ENCODE measurements at places on chromosomes 5 and 9. TPM values are rescaled to one million over a fixed set of nuclear protein-coding genes. Genes with fewer than 3 reads are reported as not detected.

DNA sequence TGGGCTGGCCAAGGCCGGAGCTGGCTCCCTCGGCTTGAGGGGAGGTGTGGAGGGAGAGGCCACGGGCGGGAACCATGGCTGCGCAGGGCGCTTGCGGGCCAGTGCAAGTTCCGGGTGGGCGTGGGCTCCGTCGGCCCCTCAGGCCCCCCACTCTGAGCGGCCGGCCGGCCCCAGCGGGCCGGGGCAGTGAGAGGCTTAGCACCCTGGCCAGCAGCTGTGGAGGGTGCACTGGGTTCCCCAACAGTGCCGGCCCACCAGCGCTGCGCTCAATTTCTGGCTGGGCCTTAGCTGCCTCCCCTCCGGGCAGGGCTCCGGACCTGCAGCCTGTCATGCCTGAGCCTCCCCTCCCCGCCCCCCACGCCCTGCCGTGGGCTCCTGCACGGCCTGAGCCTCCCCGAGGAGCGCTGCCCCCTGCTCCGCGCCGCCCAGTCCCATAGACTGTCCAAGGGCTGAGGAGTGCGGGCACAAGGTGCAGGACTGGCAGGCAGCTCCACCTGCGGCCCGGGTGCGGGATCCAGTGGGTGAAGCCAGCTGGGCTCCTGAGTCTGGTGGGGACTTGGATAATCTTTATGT, 184.2 kb downstream of the ATPSCKMT start:
- no peak for DNase-seq

DNA sequence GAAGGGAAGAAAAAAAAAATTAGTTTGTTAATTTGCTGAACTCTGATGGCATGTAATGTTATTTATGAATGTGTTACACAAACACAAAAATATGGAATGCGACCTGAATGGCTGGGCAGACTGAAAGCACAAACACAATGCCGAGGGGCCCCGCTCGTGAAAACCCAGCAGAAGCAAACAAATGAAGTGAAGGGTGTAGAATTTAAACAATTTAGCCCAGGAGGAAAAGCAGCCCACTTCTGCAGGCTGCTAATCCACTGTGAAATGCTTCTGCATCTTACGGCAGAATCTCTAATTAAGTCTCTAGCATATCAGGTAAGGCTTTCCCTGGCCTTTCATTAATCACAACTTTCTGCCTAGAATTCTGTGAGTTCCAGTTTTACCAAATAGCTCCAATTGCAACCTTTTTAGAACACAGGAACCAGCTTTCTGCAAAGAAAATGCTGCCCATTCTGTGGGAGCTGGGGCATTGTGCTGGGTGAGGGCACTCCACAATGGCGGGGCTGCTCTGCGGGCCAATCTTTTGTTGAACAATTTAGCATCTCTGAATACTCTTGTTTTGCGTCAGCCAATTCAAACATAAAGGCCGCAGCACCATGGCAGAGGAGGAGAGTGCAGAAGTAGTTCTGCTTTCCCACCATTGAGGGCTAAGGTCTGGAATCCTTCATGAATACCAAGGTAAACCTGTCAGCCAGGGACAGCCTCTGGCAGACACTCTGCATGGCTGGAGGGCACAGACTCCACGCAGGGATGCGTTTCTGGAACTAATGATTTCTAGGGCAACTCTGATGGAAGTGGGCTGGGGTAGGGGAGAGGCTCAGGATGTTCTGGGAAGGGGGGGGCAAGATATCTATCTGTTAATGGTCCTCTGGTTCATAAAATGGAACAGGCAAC, 66.4 kb downstream of the PTCH1 start:
- no peak for DNase-seq

DNA sequence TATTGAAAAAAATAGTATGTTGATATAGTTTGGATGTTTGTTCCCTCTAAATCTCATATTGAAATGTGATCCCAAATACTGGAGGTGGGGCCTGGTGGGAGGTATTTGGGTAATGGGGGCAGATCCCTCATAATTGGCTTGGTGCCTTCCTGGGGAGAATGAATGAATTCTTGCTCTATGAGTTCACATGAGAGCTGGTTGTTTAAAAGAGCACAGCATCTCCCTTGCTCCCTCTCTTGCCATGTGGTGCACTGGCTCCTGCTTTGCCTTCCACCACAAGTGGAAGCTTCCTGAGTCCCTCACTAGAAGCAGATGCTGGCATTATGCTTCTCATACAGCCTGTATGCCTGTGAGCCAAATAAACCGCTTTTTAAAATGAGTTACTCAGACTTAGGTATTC, 154.8 kb downstream of the ADAMTS6 start:
- DNase-seq: no peak

DNA sequence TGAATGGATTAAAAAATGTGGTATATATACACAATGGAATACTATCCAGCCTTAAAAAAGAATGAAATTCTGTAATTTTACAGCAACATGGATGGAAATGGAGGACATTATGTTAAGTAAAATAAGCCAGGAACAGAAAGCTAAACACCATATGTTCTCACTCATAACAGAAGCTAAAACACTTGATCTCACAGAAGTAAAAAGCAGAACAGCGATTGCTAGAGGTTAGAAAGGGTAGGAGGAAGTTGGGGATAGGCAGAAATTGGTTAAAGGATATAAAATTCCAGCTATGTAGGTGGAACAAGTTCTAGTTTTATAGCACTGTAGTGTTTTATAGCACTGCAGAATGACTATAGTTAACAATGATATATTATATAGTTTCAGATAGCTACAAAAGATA, 15.8 kb downstream of the MARCHF3 start:
- no peak for DNase-seq

SYK gene
- not detected for total RNA-seq

DNA sequence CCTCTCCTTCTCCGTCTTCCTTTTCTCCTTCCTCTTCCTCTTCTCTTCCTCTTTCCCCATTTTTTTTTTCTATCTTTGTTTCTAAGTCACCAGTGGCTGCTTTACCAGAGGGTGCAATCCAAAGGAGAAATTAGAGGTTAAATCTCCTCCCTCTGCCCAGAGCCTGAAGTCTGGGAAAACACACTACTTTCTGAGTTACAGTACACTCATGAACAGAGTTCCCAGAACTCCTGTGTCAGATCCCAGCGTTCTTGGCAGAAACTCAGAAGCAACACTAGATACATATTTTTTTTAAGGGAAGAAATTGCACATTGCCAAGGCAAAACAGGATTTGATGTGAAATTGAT, 189.0 kb downstream of the SNCAIP start:
- DNase-seq: peak; percentile 7

DNA sequence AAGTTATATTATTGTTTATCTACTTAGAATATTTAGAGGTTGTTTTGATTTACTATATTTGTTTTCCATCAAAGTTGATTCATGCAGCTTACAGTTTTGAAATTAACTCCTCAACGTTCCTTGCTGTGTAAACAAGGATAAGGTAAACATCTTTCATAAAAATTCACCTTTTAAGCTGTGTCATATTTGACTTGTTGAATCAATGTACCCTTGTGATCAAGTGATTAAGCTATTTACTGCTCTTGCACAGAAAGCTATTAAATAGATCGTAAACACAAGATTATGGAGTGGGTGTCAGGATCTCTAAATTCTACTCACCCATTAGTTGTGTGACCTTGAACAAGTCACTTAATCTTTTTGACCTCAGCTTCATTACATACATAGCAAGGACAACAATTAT, 2054.0 kb upstream of the NUDT12 start:
- no peak for DNase-seq

DNA sequence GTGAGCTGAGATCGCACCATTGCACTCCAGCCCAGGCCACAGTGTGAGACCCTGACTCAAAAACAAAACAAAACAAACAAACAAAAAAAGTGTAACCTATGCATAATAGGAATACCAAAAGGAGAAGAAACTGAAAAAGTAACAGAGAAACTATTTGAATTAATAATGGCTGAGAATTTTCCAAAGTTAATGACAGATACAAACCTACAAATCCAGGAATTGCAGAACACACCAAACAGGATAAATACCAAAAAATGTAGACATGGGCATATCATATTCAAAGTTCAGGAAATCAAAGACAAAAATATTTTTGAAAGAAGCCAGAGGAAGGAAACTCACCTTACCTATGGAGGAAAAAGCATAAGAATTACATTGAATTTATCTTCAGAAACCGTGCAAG, 383.7 kb upstream of the POU5F2 start:
- DNase-seq: no peak

PLAC8L1 gene
- not detected for total RNA-seq

- no peak for DNase-seq
Measured at GRCh38 chr9:79985772-79986171, 414.0 kb downstream of the TLE4 start.

GRCh38 chr5:111043712-111044506, 27.6 kb upstream of the TSLP start:
- peak; percentile 89 for DNase-seq

DNA sequence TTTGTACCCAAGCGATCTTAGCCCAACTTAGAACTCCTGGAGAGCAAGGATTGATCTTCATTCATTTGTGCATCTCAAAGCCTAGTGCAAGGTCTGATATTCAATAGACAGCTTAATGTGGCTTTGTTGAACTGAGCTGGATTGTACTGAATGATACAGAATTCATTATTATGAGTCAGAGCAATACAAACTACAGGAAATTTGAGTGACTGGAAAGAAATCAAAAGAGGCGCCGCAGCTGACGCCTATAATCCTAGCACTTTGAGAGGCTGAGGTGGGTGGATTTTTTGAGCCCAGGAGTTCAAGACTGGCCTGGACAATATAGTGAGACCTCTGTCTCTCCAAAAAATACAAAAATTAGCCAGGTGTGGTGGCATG, 58.6 kb downstream of the ENC1 start:
- DNase-seq: peak; percentile 32

DMRT1 gene
- total RNA-seq: not detected

GABBR2 gene
- total RNA-seq: not detected

DNA sequence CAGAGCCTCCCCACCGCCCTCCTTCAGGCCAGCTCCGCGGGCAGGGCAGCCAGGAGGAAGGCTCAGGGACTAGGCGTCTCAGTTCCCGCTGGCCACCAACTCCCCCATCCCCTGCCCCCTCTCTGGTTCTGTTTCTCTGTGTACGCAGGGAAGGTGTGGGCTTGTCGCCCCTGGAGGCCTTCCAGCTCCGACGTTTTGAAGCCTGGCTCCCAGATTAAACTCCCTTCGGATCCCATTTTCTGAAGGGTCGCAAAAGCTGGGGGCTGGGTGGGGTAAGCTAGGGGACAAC, 346 bp downstream of the ATOX1 start:
- DNase-seq: no peak

GRCh38 chr5:10122076-10122726, 127.5 kb downstream of the ATPSCKMT start:
- no peak for DNase-seq

DNA sequence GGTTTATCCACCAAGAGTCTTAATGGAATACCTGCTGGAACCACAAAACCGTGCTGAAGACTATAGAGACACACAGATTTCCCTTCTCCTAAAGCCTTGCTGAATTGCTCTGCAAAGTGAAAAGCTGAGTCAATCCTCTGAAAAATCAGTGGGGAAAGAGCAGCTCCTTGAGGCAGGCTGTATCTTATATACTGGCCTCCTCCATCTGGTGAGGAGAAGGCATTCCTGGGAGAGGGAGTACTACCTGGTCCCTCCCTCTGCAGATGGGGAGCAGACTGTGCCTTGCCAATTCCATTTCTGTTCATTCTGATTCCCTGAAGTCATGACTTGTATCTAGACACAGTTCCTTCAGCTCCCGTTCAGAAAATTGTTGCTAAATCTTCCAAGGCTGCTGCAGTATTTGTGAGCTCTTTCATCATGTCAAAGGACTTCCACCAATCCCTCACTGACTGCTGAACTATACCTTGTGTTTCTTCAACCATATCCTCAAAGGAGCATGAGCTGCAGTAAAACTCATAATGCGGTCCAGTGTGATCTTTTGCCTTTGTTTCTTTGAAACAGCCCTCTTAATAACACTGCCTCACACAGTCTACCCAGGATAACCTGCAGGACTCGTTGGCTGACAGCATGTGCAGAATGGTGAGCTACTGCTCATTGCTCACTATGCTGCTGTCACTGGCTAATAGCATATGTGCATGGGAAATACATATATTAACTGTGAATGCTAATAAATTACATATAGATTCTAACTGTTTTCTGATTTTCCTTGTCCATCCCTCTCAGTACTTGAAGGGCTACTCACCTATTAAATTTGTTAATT, 84.5 kb downstream of the FOXD1 start:
- DNase-seq: peak; percentile 27

- DNase-seq: no peak
Measured at GRCh38 chr5:135492319-135492626, 40.1 kb upstream of the TIFAB start.

PCDHA1 gene
- total RNA-seq: 0.06 TPM

CDH6 gene
- not detected for total RNA-seq

GRCh38 chr5:125896368-125896767, 526.8 kb upstream of the GRAMD2B start:
- DNase-seq: no peak

DNA sequence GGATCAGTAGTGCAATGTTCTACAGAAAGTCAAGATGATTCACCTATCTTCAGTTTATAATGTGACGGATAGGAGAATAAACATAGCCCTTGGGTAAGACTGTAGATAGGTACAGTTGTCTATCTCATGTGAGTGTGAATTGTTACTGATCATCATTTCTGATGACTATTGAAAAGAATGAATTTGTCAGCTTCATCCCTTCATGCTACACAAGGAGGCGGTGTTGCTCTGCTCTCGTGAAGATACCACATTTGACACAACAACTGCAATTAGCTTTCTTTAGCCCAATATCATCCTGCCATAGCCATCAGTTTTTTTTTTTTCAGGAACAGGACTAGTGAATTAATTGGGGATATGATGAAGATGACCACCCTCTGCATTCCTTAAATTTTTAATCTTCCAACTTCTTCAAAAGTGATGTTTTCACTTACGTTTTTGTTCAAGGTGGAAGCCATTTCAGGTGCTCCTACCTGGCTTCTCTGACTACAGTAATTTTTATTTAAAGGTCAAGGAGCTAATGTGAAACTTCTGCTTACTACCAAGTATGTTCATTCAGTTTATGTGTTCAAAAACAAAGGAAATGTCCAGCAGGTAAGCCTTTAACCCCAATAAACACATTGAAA, 152.9 kb upstream of the MOCS2 start:
- peak; percentile 66 for DNase-seq

- peak; percentile 60 for DNase-seq
Measured at GRCh38 chr5:126972062-126972895, 58.1 kb downstream of the MARCHF3 start.

Measured in LHCN-M2 (cell line).